ENCODE measurements at places on chromosomes 7 and 10. TPM values are rescaled to one million over a fixed set of nuclear protein-coding genes. Genes with fewer than 3 reads are reported as not detected.
A peak's percentile ranks its signal among the peaks of the same experiment; 100 is the strongest.

- no peak for DNase-seq
- H3K4me1 ChIP-seq: no peaks in the 10 kb centered on the region
- no peak overlapping the region for H3K4me3 ChIP-seq
- H3K27me3 ChIP-seq: no peaks in the 10 kb centered on the region
Measured at GRCh38 chr7:112074464-112074863, 131.7 kb downstream of the DOCK4 start.

GRCh38 chr7:26081638-26082037 lies 70.4 kb upstream of the NFE2L3 start:
- no peak overlapping the region for H3K27ac ChIP-seq
- no peak for DNase-seq
- H3K4me3 ChIP-seq: no peak overlapping the region
- no peaks in the 10 kb centered on the region for H3K27me3 ChIP-seq
- H3K36me3 ChIP-seq: no peaks in the 10 kb centered on the region
- H3K4me1 ChIP-seq: no peaks in the 10 kb centered on the region

DNA sequence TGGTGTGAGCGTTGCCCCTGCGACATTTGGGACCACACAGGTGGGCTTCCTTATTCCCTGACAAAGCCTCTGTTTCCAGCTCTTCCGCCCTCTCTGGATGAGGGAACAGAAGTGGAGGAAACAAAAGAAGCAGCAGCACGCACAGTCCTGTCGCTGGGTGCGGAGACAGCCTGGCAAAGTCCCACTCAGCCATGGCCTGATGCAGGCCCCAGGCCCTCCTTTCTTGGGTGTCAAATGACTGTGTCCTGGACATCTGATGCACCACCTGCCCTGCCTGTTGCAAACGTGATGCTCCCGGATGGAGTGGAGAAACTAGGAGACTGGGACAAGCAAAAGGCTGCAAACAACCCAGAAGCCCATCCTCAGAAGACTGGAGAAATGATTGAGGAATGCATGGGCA lies 20.7 kb downstream of the ZMIZ2 start:
- no peak overlapping the region for H3K4me3 ChIP-seq
- H3K27ac ChIP-seq: peak overlapping the region; percentile 52
- DNase-seq: no peak

- no peak overlapping the region for H3K4me3 ChIP-seq
- H3K27me3 ChIP-seq: no peaks in the 10 kb centered on the region
- H3K36me3 ChIP-seq: no peaks in the 10 kb centered on the region
Measured at GRCh38 chr10:20598590-20598989, 298.5 kb downstream of the NEBL start.

GRCh38 chr10:97547271-97547600 lies 25.3 kb upstream of the ANKRD2 start:
- DNase-seq: no peak
- H3K27ac ChIP-seq: no peak overlapping the region
- no peaks in the 10 kb centered on the region for H3K27me3 ChIP-seq
- H3K36me3 ChIP-seq: no peaks in the 10 kb centered on the region

Gene FKBP9
- 302 TPM for total RNA-seq

Gene MMP21
- total RNA-seq: not detected

Gene TDRD1
- 0.53 TPM for total RNA-seq

Measured in ascending aorta (tissue), 2 donors.